Lung microvascular endothelial cell (primary cell): ENCODE measurements at places on chromosomes 7 and 10.

DNA sequence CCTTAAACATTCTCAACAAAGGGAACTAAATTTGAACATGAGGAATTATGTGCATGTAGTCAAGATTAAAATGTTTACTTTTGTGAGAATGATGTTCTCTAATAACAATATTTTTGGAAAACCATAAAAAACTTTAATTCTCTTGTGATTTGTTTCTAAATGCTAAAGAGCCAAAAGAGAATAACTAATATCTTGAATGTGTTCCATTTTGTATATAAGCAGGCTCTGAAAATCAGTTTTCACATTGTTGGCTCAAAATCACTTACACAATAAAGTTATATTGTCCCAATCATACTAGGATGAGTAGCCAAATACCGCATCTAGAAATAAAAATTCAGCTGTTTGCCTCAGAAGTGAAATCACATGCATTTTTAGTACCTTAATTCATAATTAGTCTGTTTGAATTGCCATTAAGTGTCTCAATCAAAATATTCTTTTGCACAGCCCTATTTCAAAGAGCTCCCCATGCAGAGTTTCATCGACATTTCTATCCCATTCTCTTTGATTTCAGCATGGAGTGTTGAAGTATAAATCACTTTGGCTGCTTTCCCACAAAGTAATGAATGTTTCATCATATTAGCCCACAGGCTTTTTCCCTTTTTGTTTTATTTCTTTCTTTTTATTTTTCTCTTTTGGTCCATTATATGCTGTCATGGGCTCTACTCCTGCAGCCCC is 420.3 kb upstream of the POM121L12 start:
- DNase-seq: no peak

GRCh38 chr10:75959912-75960311 is 528.5 kb downstream of the LRMDA start:
- no peak for DNase-seq

DNA sequence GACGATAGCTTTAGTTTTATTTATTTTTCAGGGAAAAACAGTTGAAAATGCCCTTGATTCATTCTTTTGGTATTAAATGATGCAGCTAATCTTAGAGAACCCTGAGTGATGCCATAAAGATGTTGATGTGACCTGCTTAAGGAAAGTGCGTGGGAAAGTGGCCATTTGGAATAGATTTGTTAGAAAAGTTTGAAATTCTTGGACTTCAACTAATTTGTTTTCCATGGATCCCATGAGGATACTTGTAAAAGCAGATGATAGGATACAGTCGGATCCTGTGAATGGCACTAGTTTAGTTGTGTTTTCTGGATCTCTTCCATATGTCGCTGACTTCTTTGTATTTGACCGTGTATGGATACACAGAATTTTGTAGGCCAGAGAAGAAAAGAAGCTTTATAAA is 69.0 kb downstream of the SEPTIN7 start:
- no peak for DNase-seq

DNA sequence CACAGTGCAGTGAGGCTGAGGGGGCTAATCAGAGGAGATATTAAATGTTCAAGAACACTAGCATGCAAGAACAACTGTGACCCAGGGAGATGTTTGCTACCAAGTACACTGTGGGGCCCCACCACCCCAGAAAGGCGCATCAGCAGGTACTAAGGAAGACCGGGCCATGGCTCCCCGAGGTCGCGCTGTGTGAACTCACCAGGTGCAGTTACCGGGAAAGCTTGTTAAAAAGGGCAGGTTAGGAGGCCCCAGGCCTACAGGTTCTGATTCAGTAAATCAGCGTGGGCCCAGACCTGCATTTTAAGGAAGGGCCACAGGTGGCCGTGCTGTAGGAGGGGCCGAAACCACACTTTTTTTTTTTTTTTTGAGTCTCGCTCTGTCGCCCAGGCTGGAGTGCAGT is 54.6 kb downstream of the TMEM209 start:
- no peak for DNase-seq

DNA sequence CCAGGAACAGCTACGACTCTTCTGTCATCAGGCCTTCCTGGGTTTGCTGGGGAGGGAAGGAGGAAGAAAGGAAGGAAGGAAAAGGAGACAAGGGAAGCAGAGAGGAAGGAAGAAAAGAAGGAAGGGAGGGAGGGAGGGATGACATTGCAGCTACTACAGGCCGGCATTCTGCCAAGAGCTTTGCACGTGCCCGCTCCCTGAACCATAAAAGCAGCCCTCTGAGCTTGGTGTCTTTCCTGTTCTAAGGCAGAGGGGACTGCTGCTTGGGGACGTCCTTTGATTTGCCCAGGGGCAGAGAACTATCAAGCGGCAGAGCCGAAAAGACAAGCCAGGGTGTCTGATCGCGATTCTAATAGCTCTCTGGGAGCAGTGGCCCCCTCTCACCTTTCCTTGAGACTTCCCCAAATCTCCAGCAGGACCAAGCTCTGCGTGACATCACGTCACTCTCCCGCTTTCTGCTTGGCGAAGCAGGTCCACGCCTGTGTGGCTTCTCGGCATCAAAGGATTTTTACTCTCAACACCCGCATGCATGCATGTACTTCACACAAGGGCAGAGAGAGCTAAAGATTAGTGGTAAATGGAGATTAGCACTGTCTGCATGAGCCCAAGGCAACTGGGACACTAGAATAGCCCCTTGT is 167.8 kb upstream of the AUTS2 start:
- no peak for DNase-seq

GRCh38 chr7:18706670-18707069 is 211.1 kb downstream of the HDAC9 start:
- DNase-seq: no peak

DNA sequence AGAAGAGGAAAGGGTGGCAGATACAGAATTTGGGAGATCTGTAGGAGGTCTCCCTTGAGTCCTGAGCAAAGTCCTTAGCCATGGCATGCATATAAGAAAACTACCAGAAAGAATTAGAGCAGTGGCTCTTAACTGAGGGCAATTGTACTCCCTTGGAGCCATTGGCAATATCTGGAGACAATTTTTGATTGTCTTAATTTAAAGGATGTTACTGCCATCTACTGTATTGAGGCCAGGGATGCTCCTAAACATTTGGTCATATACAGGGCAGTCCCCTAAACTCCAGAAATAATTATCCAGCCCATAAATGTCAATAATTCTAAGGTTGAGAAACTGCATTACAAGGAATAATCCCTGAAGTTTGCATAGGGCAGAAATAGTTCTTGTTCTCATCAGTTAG is 136.4 kb upstream of the ODAD2 start:
- DNase-seq: no peak

DNA sequence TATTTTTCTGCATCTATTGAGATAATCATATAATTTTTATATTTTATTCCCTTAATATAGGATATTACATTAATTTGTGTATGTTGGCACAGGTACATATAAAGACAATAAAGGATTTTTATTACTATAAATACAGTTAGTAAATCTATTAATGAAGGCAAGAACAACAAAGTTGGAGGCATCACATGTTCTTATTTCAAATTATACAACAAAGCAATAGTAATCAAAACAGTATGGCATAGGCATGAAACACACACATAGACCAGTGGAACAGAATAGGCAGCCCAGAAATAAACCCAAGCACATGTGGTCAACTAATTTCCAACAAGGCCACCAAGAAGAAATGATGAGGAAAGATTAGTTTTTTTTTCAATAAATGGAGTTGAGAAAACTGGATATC is 11.2 kb downstream of the TFPI2 start:
- no peak for DNase-seq

GRCh38 chr10:35882422-35883150 is 240.5 kb upstream of the FZD8 start:
- DNase-seq: no peak

DNA sequence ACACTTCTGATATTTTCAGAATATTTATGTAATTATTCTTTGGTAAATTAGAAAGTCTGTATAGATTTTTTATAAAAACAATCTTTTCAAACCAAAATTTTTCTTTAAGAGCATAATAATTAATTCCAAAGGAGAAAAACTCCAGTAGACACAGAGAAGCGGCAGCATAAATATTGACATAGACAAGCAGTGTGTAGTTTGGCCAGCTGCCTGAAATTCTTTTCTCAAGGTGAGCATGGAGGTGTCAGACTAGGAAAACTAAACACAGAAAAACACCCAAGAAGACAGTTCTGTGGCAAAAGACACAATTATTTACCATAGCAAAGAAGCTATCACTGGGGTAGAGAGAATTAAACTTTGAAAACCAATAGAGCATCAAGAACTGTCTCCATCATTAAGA is 82.4 kb downstream of the KLF6 start:
- DNase-seq: no peak

GRCh38 chr10:114905450-114905849 is 32.5 kb upstream of the TRUB1 start:
- DNase-seq: peak; percentile 17

DNA sequence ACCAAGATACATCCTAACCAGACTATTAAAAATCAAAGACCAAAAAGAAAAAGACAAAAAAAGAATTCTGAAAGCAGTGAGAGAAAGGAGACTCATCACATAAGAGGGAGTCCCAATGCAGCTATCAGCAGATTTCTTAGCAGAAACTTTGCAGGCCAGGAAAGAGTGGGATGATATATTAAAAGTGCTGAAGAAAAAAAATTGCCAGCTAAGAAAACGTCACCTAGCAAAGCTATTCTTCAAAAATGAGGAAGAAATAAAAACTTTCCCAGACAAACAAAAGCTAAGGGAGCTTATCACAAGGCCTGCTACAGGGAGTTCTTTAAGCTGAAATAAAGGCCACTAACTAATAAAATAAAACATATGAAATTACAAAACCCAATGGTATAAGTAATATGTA is 40.5 kb upstream of the CDK6 start:
- DNase-seq: no peak

GRCh38 chr7:1966631-1967200 is 266.0 kb downstream of the MAD1L1 start:
- DNase-seq: no peak

DNA sequence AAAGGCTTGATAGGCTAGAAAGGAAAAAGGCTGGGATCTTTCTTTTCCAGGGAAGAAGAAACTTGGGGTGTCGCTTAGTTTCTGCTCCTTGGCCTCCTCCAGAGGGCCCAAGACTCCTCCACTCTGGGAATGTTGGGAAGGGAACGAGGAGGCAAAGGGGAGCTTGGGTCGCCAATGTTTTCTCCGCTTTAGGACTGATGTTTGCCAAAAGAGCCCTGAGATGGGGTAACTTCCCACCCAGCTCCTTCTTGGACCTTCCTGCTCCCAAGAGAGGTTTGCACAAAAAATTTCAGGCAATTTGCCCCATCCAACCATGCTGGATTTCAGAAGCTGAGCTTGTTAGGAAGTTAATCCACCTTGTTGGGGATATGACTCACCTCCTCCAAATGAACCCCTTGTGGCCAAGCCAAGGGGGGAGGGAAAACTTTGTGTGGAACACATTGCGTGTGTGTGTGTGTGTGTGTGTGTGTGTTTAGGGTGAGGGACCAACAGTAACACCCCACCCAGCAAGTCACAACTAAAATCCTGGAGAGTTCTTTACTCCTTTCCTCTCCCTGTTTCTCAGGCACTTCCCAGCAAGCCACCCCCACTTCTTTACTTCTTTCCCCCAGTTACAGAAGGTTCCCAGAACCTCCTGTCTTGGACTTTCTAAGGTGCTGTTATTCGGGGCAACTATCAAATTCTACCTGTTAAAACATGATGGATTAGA is 8.7 kb upstream of the HOXA2 start:
- peak; percentile 79 for DNase-seq

DNA sequence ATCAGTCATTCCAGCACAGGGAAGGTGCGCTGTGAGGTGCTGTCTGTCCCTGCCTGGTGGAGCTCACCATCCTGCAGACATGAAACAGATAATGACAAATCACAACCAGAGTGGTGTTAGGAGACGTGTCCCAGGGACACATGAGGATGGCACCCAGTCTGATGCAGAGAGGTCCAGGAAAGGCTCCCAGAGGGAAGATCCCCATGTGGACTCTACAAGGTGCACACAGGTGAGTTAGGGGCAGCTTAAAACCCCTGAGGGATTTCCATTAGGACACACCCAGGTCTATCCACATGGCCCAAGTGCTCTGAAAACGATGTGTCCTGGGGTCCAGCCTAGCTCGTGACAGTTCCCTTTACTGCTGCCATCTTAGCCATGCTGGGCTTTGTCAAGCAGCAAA is 91.4 kb downstream of the ADARB2 start:
- no peak for DNase-seq

- DNase-seq: no peak
Observed at GRCh38 chr10:77609781-77610272, 27.8 kb downstream of the KCNMA1 start.

DNA sequence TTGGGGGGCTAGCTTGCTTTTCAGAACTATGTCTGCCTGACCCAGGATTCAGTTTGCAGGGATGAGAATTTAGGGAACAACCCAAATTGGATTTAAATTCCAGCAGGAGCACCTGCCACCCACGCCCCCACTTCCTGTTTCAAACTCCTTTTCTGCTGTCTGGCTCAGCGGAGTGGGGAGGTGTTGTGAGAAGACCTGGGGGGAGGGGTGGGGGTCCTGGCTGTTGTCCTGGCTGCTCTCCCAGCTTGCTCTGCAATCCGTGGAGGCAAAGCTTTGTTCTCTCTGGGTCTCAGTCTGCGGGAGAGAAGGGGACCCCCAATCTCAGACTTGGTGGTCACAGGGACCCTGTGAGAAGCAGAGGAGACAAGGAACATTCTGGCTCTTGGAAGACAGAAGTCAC is 799 bp downstream of the KCNK18 start:
- DNase-seq: no peak

- DNase-seq: no peak
Observed at GRCh38 chr7:72446591-72447462, 34.7 kb upstream of the CALN1 start.

DNA sequence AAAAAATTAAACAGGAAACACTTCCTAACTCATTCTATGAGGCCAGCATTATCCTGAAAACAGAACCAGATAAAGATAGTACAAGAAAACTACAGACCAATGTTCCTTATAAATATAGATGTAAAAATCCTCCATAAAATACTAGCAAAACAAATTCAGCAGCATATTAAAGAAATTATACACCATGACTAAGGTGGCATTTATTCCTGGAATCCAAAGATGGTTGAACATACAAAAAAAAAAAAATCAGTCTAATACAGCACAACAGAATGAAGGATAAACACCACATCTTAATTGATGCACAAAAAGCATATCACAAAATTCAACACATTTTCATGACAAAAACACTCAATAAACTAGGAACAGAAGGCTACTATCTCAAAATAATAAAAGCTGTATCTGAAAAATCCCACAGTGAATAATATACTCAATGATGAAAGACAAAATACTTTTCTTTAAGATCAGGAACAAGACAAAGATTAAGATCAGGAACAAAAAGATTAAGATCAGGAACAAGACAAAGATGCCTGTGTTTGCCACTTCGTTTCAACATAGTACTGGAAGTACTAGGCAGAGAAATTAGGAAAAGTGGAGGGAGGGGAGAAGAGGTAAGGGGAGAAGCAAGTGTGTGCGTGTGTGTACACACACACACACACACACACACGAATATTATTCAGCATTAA is 95.6 kb downstream of the SNX13 start:
- no peak for DNase-seq
